ENCODE measurements at places on chromosomes 7 and 10. TPM values are rescaled to one million over a fixed set of nuclear protein-coding genes. Genes with fewer than 3 reads are reported as not detected.

The CASD1 gene
- 9.6 TPM for total RNA-seq

The IL2RA gene
- total RNA-seq = not detected

The FFAR4 gene
- total RNA-seq = 0.27 TPM

The NUTM2E gene
- total RNA-seq = 0.52 TPM

The CHCHD3 gene
- total RNA-seq = 84.5 TPM

The BEND7 gene
- 12.0 TPM for total RNA-seq

The PALD1 gene
- total RNA-seq = 6.5 TPM

The ADGRA1 gene
- total RNA-seq = 0.02 TPM

The LRRC18 gene
- not detected for total RNA-seq

The CD36 gene
- not detected for total RNA-seq

The RBM20 gene
- total RNA-seq = 1.7 TPM

The BHLHA15 gene
- 0.63 TPM for total RNA-seq

The CYP2C9 gene
- not detected for total RNA-seq

The PAX4 gene
- total RNA-seq = not detected

The HOXA9 gene
- 0.73 TPM for total RNA-seq

The CAMK1D gene
- 7.9 TPM for total RNA-seq

The CRHR2 gene
- not detected for total RNA-seq

The FAM25G gene
- total RNA-seq = not detected

The MBLAC1 gene
- 2.9 TPM for total RNA-seq

The CALHM1 gene
- not detected for total RNA-seq

The GBX1 gene
- not detected for total RNA-seq

The TPK1 gene
- 2.7 TPM for total RNA-seq

The C7orf57 gene
- total RNA-seq = 0.37 TPM

The LEP gene
- total RNA-seq = not detected

The CRYGN gene
- not detected for total RNA-seq

The ASAH2 gene
- total RNA-seq = 1.8 TPM

The AQP1 gene
- 0.45 TPM for total RNA-seq

The NPSR1 gene
- not detected for total RNA-seq

The ANKRD61 gene
- total RNA-seq = 0.38 TPM

The HMX2 gene
- 0.10 TPM for total RNA-seq

The OR13A1 gene
- not detected for total RNA-seq

The POLR2J2 gene
- 0.75 TPM for total RNA-seq

The GNG11 gene
- total RNA-seq = 35.6 TPM

The DRGX gene
- not detected for total RNA-seq

The CAMK2B gene
- total RNA-seq = 0.15 TPM

The MEOX2 gene
- total RNA-seq = not detected

The CNPY1 gene
- total RNA-seq = not detected

The COBL gene
- total RNA-seq = 4.7 TPM

The USP54 gene
- total RNA-seq = 12.2 TPM

The DEPP1 gene
- 1.8 TPM for total RNA-seq

The OR6V1 gene
- total RNA-seq = not detected

The ZWINT gene
- total RNA-seq = 87.0 TPM

The ZNF727 gene
- total RNA-seq = not detected

The PNLIPRP3 gene
- total RNA-seq = not detected

The SPDYE2 gene
- not detected for total RNA-seq

The DDC gene
- 1.6 TPM for total RNA-seq

The FKBP6 gene
- total RNA-seq = not detected

The ZNF138 gene
- 3.3 TPM for total RNA-seq

The CTAGE15 gene
- not detected for total RNA-seq

The SLC26A3 gene
- not detected for total RNA-seq

The SPDYE2B gene
- not detected for total RNA-seq

The DNAH11 gene
- total RNA-seq = 0.05 TPM

The ADAM12 gene
- 5.7 TPM for total RNA-seq

The RBP4 gene
- total RNA-seq = 9.3 TPM

The DHTKD1 gene
- total RNA-seq = 8.6 TPM

The CDNF gene
- 2.4 TPM for total RNA-seq

The LRRN3 gene
- total RNA-seq = 0.17 TPM

Measured in A549 treated with CpdA at 1 μM for 4 hours (cell line).